ENCODE measurements at places on chromosomes 5 and 9.

GRCh38 chr5:177405805-177406204 lies 3.6 kb downstream of the F12 start:
- no peak for DNase-seq

DNA sequence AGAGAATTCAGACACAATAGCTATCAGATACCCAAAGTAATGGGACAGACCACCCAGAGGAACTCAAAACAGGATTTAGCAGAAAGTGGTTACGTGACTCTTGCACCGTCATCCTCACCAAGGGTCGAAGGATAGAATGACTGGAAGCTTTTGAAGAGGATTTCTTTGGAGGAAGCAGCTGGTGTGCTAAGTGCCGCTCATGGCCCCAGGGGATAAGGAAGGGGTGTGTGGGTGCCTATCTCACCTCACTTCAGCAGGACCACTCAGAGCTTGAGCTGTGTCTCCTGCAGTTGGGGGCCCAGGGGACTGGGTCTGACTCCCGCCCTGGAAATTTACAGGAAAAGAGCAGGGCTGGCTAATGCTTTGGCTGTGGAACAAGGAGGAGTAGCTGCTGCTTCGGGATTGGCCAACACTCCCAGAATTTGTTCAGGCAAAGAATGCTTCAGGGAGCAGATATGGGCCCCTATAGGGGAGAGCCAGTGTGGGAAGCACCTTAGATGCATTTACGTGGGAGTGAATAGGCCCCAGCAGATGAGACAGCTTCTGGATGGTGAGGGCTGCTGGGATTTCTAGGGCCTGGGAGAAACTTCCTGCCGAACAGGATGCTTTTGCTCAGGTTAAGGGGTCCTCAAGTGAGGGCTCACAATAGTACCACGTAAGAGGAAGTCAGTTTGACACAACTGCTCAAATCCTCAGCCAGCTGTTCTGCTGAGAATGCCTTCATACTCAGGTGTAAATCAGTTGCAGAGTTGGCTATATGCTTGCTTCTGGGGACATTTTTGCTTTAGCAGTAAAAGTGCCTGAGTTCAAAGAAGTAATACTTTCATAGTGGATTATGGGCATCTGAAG lies 29.1 kb upstream of the TOMM5 start:
- DNase-seq = peak; percentile 28

- DNase-seq = peak; percentile 11
These were observed 62.8 kb downstream of the PDZD2 start for GRCh38 chr5:31701642-31702299.

- DNase-seq = no peak
These were observed 231.2 kb downstream of the CHSY3 start for GRCh38 chr5:130135506-130135905.

- DNase-seq = no peak
These were observed 303.0 kb downstream of the PARP8 start for GRCh38 chr5:50969151-50970031.

- DNase-seq = no peak
These were observed 24.3 kb downstream of the CD14 start for GRCh38 chr5:140608722-140609121.

GRCh38 chr5:104299998-104300706 lies 737.6 kb upstream of the NUDT12 start:
- no peak for DNase-seq

- no peak for DNase-seq
These were observed 10.0 kb downstream of the ZSWIM6 start for GRCh38 chr5:61342071-61342501.

DNA sequence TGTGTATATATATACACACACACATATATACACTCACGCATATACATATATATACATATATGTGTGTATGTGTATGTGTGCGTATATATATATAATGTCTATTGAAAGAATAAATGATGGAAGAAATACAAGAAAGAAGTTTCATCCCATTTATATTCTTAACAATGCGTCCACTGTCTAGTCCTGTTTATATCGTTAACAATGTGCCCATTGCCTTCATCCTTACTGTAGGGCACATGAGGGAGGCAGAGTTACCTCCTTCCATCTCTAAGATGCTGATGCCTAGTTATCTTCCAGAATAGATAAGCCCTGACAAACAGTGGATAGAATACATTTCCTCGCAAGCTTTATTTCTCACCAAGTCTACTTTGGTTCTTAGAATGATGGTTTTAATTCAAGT lies 389.8 kb upstream of the SEMA6A start:
- no peak for DNase-seq

GRCh38 chr9:135790850-135791249 lies 88.9 kb downstream of the KCNT1 start:
- DNase-seq = no peak

- no peak for DNase-seq
These were observed 30.5 kb upstream of the F2RL1 start for GRCh38 chr5:76788362-76788761.

DNA sequence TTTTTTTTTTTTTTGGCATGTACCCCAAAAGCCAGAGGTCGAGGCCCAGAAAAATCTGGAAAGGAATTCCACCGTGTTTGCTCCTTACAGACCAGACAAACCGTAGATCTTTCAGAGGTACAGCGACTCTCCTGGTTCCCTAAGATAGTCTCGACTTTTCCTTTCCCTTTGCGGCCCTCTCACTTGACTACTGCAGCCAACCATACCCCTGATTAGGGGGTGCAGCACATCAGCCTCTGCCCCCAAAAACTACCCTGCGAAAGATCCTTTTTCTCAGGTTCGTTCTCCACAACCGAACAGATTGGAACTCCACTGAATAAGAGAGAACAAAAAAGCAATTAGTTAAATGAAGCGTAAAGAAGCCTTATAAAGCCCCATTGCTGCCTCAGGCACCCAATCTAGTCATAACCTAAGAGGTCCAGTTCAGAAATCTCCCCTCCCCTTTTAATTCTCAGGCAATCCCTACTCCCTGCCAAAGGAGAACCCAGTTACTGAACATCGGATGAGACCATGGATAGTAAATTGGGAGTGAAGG lies 379 bp upstream of the TICAM2 start:
- no peak for DNase-seq

- no peak for DNase-seq
These were observed 4.9 kb upstream of the IFNB1 start for GRCh38 chr9:21082671-21083070.

Measured in NCI-H2171 (cell line).